Esophagus squamous epithelium (tissue), 5 donors: ENCODE measurements at places on chromosomes 16 and 17.

- DNase-seq, result no peak
Measured at GRCh38 chr16:4496305-4496704, 20.1 kb downstream of the HMOX2 start.

GRCh38 chr16:70735141-70735979 lies 49.5 kb upstream of the MTSS2 start:
- DNase-seq, result no peak

GRCh38 chr17:40963838-40964237 lies 2.9 kb downstream of the KRT39 start:
- DNase-seq, result no peak

- no peak for DNase-seq
Measured at GRCh38 chr17:65060631-65061254, 4.2 kb upstream of the GNA13 start.

GRCh38 chr16:71421911-71422310 lies 19.9 kb downstream of the TLE7 start:
- no peak for DNase-seq

- DNase-seq, result no peak
Measured at GRCh38 chr16:2692948-2693651, 10.8 kb downstream of the KCTD5 start.

DNA sequence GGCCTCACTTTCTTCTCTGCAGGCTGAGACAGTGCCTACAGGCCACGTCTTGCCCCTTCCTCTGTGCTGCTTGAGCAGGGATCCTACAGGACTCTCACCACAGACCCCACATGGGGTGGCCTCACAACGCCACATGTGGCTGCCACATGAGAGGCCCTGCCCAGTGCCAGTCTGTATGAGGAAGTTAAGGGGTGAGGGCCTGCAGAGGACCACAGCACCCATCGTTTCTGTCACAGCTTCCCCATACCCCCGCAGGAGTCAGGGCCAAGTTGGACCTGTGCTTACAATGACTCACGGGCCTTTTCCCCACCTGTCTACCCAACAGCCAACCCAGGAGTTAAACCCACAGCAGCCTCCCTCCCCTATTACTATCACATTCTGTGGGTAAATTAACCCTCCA lies 2.9 kb upstream of the GSDMB start:
- DNase-seq, result no peak

DNA sequence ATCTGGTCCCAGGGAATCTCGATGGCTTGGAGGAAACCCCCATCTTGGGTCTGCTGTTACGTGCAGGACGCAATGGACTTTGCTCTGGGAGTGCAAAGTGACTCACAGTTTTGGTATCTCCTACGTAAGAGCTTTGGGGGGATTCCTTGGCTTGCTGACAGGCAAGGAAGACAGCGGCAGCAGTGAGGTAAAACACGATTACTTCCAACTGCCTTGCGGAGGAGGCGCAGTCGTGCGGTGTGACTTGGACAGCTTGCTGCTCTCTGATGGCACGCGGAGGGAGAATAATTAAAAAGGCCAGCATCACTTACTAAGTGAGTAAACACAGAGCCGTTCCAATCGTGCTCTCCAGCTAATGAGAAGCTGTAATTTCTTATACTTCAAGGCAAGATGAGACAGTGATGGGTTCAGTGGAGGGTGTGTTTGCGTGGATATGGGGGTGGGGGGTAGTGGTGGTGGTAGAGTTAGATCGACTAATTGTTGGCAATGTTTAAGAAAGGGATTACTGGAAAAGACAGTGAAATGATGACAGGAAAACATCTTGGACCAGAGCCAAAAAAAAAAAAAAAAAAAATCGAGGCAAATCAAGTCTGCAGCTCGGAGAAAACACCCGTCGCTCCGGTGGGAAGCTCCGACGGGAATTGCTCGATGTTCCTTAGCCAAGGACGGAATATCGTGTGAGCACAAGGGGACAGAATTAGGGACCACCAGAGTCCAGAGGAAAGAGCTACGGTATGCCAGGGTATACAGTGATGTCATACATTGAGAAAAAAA lies 184.8 kb upstream of the ZFHX3 start:
- DNase-seq, result no peak

GRCh38 chr17:80948976-80949450 lies 42.6 kb upstream of the CHMP6 start:
- no peak for DNase-seq

- DNase-seq, result no peak
Measured at GRCh38 chr16:18049547-18050133, 286.9 kb downstream of the NPIPA8 start.

- DNase-seq, result no peak
Measured at GRCh38 chr17:81011951-81012350, 20.3 kb downstream of the CHMP6 start.

- no peak for DNase-seq
Measured at GRCh38 chr16:14405611-14406537, 224.2 kb downstream of the PARN start.

- no peak for DNase-seq
Measured at GRCh38 chr17:41511116-41511515, 5.7 kb upstream of the KRT13 start.

- no peak for DNase-seq
Measured at GRCh38 chr16:85491058-85491771, 121.9 kb upstream of the GSE1 start.

- no peak for DNase-seq
Measured at GRCh38 chr16:80174416-80174815, 366.4 kb upstream of the DYNLRB2 start.

DNA sequence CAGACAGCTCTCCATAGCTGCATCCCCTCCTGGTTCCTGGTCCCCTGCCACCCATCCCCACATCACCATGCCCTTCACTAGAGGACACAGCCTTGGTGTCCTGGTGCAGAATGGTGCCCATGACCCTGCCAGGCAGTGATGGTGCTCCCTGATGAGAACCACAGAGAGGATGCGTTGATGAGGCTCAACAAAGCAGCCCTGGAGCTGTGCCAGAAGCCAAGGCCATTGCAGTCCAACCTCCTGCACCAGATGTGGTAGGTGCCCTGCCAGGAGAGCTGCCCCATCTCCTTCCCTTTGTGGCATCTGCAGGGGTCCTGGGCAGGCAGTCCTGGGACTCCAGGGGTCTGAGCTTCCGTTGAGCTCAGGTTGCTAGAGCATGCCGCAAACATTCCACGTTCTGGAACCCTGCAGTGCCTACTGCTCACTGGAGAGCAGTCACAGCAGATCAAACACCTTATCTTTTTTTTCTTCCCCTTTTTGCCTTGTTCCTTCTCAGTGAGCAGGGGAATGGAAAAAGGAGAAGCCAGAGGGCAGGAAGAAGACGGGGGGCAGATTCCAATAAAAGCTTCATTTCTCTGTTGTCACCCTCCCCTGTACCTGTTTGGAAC lies 5.3 kb upstream of the EPN3 start:
- no peak for DNase-seq

DNA sequence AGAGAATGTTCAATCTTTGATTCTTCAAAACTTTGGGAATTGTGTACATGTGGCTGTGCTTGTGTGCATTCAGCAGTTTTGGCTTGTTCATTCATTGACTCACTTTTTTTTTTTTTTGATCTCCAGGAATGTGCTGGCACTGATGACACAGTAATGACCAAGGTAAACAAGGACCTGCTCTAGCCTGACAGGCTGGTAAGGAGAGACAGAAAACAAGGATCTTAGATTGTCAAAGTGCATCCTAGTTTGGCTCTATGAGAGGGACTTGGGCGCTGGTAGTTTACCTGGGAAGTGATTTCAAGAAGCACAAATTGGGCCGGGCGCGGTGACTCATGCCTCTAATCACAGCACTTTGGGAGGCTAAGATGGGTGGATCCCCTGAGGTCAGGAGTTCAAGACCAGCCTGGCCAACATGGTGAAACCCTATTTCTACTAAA lies 233.1 kb upstream of the WSCD1 start:
- DNase-seq, result no peak

DNA sequence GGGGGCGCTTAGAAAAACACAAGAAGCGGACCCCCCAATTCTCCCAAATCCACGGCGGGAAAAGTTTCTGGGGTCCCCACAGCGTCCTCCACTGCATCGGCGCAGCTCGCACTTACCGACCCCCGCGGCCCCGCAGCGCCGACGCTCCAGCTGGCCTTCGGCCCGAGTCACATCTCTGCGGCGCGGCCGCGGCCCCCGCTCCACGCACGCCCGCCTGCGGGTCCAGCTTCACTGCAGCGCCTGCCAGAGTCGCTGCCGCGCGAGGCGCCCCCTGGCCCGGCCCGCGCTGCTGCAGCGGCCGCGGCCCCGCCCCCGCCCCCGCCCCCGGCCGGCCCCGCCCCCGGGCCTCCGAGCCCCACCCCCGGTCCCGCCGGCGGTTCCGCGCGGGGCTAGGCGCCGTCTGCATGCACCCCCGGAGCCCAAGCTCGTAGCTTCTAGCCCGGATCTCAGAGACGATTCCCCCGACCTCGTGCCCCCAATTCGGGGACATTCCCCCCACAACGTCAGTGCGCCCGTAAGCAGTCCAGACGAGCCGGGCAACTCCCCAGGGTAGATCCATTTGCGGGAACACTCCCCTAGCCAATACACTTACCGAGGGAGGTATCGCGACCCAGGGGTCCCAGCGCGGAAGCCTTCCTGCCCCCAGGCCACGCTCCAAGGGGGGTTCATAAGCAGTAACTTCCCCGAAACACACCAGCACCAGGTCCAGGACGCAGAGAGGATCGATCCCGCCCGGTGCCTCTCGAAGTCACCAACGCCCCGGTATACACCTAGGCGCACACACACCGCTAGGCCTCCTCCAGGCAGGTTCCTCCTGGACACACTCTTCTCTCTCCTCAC lies at the start of gene GPRC5B:
Gene GPRC5B (minus strand): TSS at position 238 of the 840 bp plus-strand sequence. CDS start 12,003 bp downstream, outside the sequence.
- no peak for DNase-seq

- no peak for DNase-seq
Measured at GRCh38 chr16:27254262-27254811, 14.2 kb downstream of the NSMCE1 start.

DNA sequence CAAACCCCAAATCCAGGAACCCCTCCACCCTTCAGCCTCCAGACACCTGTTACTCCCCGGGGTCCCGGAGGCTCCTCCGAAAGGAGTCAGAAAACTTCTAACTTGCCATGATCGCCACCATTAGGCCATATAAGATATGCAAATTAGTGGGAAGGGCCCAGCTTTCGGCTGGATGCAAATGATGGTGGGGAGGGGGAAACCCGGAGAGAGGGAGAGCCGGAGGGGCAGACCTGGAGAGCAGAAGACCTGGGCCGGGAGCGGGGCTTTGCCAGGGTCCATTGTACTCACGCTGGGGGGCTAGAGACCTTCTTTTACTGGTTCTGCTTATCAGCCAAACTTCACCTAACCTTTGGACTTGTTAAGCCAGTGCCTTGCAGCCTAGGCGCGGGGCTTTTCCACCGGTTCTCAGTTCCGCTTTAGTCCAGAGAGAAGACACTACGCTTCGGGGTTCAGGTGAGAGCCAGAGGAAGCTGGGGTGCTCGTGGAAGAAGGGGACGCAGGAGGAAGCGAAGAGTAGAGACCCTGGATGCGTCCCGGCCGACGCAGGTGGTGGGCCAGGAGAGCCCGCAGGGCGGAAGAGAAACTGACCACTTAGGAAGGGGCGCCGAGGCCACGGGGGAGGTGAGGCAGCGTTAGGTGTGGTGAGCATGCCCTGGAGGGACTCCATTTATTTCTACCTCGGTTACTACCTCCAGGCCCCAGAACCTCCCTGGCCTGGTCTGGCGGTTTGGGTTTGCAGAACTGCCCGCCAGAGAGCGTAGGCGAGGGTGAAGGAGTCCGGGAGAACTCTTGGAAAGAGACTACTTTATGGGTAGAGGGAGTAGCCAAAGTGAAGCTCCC lies at the start of gene HNF1B:
Gene HNF1B (minus strand): TSS at position 99 of the 840 bp plus-strand sequence. CDS start 175 bp downstream, outside the sequence.
- no peak for DNase-seq

GRCh38 chr17:62591333-62591732 lies 36.1 kb upstream of the MRC2 start:
- no peak for DNase-seq

DNA sequence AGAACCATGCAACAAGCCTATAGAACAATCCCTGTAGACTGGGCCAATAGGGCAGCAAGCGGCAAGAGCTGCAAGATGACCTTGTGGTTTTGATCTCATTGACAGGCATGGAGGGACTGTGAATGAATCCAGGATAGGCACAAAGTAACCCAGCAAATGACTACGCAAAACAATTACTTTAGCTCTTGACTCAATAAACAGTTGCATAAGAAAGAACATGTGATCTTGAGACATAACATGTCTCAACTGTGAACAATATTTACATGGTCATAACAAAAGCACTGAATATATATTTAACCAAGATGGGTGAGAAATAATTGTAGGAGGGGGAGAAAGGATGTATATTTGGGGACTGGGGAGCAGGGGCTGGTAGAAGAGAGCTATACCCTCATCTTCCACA lies 313.7 kb upstream of the CDH5 start:
- DNase-seq, result no peak

DNA sequence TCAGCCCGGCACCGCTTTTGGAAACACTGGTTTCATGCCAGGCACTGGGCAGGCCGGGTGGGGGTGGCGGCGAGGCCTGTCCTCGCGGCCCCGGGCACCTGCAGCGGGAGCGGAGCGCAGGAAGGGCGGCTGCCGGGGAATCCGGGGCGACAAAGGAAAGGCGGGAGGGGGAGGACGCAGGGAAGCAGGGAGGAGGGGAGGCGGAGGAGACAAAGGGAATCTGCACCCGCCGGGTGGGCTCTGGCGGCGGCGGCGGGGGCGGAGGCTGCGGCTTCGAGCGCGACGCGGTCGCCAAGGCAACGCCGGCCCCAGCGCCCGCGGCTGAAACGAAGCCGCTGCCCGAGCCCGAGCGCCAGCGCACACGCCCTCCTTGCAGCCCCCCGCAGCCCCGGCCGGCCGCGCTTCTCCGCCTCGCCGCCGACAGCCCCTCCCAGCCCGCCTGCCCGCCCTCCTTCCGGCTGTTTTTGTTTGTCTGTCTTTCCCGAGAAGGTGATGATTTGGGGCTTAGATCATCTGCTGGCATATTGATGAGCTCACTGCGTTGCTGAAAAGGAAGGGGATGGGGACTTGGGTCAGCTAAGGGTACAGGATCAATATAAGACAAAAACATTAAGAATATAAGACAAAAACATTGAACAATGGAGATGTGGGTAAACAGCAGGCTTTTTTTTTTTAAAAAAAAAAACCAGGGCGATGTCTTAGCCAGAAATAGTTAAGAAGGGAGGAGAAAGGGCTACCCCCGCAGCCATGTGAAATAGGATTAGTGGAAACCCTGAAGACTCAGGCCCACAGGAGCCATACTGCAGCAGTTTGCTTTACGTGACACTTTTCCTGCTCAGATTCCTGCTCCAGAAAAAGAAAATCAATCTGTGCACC lies 32.7 kb downstream of the CDK5R1 start:
- no peak for DNase-seq

DNA sequence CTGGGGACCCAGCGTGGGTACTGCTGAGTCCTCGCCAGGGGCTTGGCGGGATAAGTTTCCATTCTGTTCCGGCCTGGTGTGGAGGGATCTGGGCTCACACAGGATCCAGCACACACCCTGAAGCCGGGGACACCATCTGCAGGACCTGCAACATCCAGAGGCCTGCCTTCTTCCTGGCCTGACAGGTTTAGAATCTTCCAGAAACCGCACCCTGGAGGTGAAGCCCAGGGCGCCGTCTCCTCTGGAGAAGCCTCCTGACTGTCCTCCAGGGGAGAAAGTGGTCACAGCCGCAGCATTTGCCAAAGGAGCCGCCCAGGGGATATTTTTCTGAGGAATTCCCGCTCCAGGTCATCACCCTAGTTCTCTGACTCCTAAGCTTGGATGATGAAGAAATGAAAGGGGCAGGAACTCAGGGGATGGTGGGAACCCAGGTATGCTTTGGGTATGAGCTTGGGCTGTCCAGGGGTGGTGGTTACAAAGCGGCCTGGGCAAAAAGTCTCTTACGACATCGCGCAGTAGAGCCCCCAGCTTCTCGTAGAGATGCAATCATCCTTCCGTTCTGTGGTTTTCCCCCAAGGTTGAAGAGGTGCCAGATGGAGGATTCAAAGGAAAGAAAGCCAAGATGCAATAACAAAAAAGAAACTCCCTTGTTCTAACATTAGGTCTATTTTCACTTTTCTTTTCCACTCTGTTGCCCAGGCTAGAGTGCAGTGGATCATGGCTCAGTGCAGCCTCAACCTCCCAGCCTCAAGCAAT lies 9.1 kb upstream of the CRISPLD2 start:
- no peak for DNase-seq
